AG10803 (cell line): ENCODE measurements at places on chromosomes 6 and 20.

DNA sequence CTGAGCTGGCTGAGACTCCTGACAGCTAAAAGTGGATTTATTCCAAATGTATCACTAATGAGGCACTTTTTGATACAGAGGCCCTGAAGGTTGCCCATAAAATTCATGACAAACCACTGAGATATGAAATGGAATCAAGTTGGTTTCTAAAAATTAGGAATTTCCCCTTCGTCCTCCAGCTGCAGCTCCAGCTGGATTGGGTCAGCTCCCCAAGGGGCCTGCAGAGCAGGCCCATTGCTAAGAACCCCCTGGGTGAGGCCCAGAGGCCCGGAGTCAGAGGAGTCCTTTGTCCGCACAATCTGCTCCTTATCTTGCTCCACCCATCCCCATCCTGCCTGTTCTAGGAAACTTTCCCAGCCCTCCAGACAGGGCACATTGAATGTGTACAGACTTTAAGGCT, 163.5 kb upstream of the TOP1 start:
- no peak for DNase-seq

- DNase-seq: peak; percentile 24
Measured at GRCh38 chr20:31760519-31761240, 21.6 kb downstream of the TPX2 start.

GRCh38 chr6:159252955-159253508, 83.8 kb downstream of the FNDC1 start:
- DNase-seq: peak; percentile 77

- no peak for DNase-seq
Measured at GRCh38 chr6:11035616-11036350, 8.3 kb downstream of the ELOVL2 start.

DNA sequence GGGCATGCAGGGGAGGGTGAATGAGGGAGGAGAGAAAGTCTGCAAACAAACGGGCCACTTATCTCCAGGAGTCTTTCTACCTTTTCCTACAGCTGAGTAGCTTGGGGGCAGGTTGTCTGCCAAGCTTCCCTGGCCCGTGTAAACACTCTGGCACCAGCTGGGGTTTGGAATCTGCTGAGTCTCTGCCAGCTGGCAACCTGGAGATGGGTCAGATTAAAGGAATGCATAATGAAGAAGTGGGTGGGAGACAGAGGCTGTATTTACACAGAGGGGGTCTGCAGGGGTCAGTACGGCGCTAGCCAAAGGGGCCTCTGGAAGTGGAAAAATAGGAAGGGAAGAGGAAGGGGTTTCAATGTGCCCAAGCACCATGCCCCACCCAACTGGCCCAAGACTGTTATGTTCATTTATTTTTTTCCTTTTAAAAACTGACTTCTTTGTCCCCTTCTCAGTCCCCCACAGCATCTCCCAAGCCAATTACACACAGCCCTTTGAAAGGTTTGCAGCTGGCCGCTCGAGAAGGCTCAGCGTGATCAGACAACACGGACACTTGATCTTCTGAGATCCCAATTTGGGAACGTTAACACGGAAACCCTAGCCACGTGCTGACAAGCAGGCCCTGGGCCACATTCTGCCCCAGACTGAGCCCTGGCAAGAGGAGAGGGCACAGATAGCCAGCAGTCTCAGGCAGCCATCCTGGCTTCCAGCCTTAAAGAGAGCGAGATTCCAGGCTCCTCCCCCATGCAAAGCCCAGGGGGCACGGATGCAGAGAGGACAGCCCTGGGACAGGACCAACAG, 25.2 kb downstream of the TRAM2 start:
- peak; percentile 90 for DNase-seq

GRCh38 chr20:37360391-37361115, 14.6 kb downstream of the SRC start:
- DNase-seq: no peak
